Testis (tissue), 5 donors: ENCODE measurements at places on chromosomes 16 and 17. TPM values are rescaled to one million over a fixed set of nuclear protein-coding genes. Genes with fewer than 3 reads are reported as not detected.
A peak's percentile ranks its signal among the peaks of the same experiment; 100 is the strongest.

DNA sequence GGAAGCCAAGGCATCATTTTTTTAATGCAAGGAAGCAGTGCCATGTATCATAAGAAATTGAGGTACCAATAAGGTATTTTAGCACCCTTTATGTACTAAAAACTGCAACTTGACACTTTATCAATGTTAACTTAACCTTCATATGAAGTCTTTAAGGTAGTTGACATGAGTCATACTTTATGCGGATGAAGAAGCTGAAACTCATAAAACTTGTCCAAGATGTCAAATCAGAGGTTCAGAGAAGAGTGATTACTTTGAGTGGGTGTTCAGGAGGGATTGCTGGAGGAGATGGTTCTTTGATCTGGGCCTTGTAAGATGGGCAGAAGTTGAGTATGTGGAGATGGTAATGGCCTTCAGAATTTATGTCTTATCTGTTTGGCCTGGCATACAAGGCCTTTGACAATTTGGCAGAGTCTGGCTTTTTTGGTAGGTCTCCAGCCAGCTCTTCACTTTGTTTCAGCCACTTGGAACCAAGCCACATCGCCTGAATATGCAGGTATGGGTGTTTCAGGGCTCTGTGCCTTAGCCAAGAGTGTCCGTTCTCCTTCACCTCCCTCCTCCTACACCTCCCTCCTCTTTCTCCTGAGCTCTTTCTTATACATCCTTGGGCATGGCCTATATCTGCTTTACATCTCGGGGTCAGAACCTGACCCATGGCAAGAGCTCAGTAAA is 23.7 kb downstream of the YPEL2 start:
- H3K27me3 ChIP-seq = no peaks in the 10 kb centered on the region
- H3K4me3 ChIP-seq = no peak overlapping the region
- DNase-seq = no peak

DNA sequence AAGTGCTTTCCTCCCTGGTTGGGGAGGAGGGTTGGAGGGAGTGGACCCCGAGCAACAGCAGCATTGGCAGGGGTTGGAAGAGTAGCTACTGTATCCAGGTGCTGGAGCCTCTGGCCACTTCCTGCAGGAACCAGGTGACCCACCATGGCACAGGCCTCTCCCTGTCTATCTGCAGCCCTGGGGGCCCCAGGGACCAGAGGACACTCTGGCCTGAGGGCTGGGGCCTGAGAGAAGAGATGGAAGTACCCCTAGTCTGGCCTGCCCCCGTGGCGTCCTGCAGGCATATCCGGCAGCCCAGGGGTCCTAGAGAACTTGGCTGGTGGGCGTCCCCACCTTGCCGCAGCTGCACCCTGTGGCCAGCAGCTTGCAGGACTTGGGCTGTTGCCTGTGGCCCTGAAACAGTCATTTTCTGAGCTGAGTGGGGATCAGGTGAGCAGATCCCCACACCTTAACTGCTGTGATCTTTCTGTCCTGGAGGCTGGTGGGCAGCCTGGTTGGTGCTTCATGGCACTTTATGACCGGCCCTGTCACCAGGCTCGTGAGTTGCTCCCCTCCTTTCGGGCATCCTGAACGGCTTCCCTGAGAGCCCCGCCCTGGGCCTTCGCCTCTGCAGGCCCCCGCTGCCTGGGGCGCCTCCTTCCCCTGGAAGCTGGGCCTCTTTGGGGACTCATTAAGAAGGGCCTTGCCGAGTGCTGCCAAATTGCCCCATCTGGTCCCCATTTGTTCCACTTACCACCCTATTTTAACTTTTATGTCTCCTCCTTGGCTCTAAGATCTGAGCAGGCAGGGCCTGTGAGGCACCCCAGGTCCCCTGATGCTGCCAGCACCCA is 298.6 kb downstream of the SEC14L1 start:
- no peaks in the 10 kb centered on the region for H3K36me3 ChIP-seq
- H3K27me3 ChIP-seq = no peaks in the 10 kb centered on the region
- no peak overlapping the region for H3K27ac ChIP-seq
- no peak overlapping the region for H3K4me3 ChIP-seq
- DNase-seq = no peak
- peaks cover 70% of the 10 kb centered on the region for H3K4me1 ChIP-seq

DNA sequence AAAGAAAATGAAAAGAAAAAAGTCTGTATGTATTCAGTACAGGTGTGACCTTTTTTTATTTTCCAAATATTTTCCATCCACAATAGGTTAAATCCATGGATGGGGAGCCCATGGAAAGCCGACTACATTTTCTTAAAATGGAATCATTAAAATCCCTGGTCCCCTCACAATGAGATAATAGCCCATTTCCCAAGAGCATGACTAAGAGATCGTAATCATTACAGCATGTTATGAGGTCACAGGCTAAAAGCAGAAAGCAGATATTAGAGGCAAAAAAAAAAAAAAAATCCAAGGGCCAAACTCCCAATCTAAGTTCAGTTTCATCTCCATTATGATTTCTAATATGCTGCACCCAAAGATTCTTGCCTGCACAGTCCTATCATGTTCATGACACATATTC is 44.7 kb downstream of the CYTH1 start:
- no peak for DNase-seq
- H3K4me3 ChIP-seq = no peak overlapping the region
- no peaks in the 10 kb centered on the region for H3K36me3 ChIP-seq
- H3K27me3 ChIP-seq = no peaks in the 10 kb centered on the region
- peaks cover 17% of the 10 kb centered on the region for H3K4me1 ChIP-seq

DNA sequence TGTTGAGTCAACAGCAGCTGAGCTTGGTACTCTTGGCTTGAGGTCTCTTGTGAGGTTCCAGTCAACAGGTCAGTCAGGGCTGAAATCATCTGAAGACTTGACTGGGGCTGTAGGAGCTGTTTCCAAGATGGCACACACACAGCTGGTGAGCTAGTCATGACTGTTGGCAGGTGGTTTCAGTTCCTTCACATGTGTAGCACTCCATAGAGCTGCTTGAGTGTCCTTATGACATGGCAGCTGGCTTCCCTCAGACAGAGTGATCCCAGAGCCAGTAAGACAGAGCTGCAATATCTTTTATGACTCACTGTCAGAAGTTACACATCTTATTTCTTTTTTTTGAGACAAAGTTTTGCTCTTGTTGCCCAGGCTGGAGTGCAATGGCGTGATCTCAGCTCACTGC is 19.5 kb upstream of the GAS7 start:
- no peak overlapping the region for H3K27ac ChIP-seq
- no peak for DNase-seq
- H3K27me3 ChIP-seq = no peaks in the 10 kb centered on the region
- H3K4me1 ChIP-seq = no peaks in the 10 kb centered on the region

GRCh38 chr16:65316808-65317207 is 194.9 kb upstream of the CDH11 start:
- H3K4me3 ChIP-seq = no peak overlapping the region
- no peak overlapping the region for H3K27ac ChIP-seq
- no peaks in the 10 kb centered on the region for H3K27me3 ChIP-seq
- H3K4me1 ChIP-seq = peaks cover 7% of the 10 kb centered on the region
- H3K36me3 ChIP-seq = no peaks in the 10 kb centered on the region
- no peak for DNase-seq

DNA sequence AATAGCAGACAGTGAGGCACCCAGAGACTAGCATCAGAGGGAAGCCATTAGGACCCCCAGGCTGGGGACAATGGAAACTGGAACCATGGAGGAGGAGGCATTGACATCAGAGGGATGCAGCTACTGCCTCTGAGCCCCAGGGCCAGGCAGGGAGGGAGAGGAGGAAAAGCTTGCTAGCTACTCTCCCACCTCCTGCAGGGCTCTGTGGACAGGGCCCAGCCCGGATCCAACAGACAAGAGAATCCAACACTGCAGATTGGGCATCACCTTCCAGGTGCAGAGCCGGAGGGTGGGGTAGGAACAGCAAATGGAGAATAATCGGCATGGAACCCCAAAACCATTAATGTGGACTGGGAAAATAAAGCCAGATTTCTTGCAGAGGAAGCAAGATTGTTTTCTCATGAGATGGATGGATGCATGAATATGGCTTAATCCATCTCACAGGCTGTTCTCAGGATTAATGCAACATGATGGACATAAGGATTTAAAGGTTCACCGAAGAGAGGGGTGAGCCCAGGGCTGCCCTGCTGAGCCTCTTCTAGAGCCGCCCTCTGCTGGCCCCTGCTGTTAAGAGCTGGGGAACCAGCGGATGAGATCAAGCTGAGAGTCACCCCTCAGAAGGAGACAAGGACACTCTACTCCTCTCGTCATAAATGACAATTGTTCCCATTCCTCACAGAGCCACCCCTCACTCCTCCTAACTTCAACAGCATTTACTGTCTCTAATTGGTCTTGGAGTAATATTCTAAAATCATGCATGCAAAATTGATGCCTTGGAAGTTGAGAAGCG is 48.8 kb downstream of the DNAH3 start:
- no peaks in the 10 kb centered on the region for H3K27me3 ChIP-seq
- no peaks in the 10 kb centered on the region for H3K4me1 ChIP-seq
- H3K36me3 ChIP-seq = no peaks in the 10 kb centered on the region

- H3K4me3 ChIP-seq = peak overlapping the region; percentile 56
- no peaks in the 10 kb centered on the region for H3K27me3 ChIP-seq
- no peak for DNase-seq
- H3K4me1 ChIP-seq = peaks cover 9% of the 10 kb centered on the region
- H3K36me3 ChIP-seq = no peaks in the 10 kb centered on the region
Measured at GRCh38 chr16:28879261-28879840, 1.1 kb downstream of the ATP2A1 start.

GRCh38 chr16:51148678-51149228 is 2.3 kb downstream of the SALL1 start:
- no peak overlapping the region for H3K27ac ChIP-seq
- no peaks in the 10 kb centered on the region for H3K36me3 ChIP-seq
- no peak for DNase-seq
- H3K4me3 ChIP-seq = no peak overlapping the region

- H3K4me3 ChIP-seq = no peak overlapping the region
- H3K36me3 ChIP-seq = no peaks in the 10 kb centered on the region
- no peak for DNase-seq
- no peaks in the 10 kb centered on the region for H3K27me3 ChIP-seq
- no peaks in the 10 kb centered on the region for H3K4me1 ChIP-seq
Measured at GRCh38 chr17:50889528-50890118, 23.5 kb upstream of the TOB1 start.

GRCh38 chr17:67999291-67999911 is 3.1 kb upstream of the C17orf58 start:
- no peaks in the 10 kb centered on the region for H3K36me3 ChIP-seq
- H3K4me1 ChIP-seq = peaks cover 5% of the 10 kb centered on the region
- DNase-seq = no peak
- H3K27ac ChIP-seq = no peak overlapping the region
- no peaks in the 10 kb centered on the region for H3K27me3 ChIP-seq

GRCh38 chr16:85577899-85578598 is 35.1 kb upstream of the GSE1 start:
- no peak for DNase-seq
- H3K4me3 ChIP-seq = no peak overlapping the region
- H3K27me3 ChIP-seq = no peaks in the 10 kb centered on the region
- H3K36me3 ChIP-seq = no peaks in the 10 kb centered on the region
- no peak overlapping the region for H3K27ac ChIP-seq

DNA sequence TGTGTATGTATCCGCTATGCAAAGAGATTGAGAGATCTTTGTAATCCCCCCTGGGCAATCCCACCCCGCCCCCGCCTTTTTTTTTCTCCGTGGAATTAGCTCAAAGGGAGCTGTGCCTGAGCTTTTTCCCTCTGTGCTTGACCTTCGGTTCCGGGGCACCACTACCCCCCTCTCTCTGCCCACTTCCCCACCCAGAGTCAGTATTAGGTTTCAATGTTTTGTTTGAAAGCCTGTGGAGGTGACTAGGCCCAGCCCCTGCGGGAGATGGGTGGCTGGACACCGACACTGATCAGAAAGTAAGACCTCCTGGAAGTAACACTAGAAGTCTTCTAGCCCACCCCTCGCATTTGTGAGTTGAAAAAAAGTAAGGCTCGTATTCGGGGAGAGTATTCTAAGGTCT is 7.0 kb downstream of the CBLN1 start:
- H3K36me3 ChIP-seq = no peaks in the 10 kb centered on the region
- H3K27me3 ChIP-seq = no peaks in the 10 kb centered on the region

GRCh38 chr17:16923904-16924695 is 47.8 kb downstream of the TNFRSF13B start:
- H3K4me3 ChIP-seq = no peak overlapping the region
- H3K27ac ChIP-seq = no peak overlapping the region
- H3K27me3 ChIP-seq = no peaks in the 10 kb centered on the region
- H3K36me3 ChIP-seq = no peaks in the 10 kb centered on the region

Gene MYH13
- total RNA-seq = 0.47 TPM

Gene CLEC19A
- total RNA-seq = not detected

Gene OR1F1
- not detected for total RNA-seq

Gene HID1
- total RNA-seq = 40.9 TPM

Gene KLHL10
- 76.3 TPM for total RNA-seq

Gene AANAT
- total RNA-seq = 4.3 TPM

Gene KCNH6
- 0.79 TPM for total RNA-seq

Gene C17orf67
- 5.3 TPM for total RNA-seq

Gene GDE1
- 44.1 TPM for total RNA-seq
